ENCODE measurements at places on chromosomes 2 and 18.

GRCh38 chr2:71215447-71215846, 11.5 kb downstream of the PAIP2B start:
- no peak for DNase-seq

- no peak for DNase-seq
These were observed 142.4 kb downstream of the EN1 start for GRCh38 chr2:118705032-118705431.

GRCh38 chr2:58803192-58803591, 562.1 kb upstream of the FANCL start:
- no peak for DNase-seq

DNA sequence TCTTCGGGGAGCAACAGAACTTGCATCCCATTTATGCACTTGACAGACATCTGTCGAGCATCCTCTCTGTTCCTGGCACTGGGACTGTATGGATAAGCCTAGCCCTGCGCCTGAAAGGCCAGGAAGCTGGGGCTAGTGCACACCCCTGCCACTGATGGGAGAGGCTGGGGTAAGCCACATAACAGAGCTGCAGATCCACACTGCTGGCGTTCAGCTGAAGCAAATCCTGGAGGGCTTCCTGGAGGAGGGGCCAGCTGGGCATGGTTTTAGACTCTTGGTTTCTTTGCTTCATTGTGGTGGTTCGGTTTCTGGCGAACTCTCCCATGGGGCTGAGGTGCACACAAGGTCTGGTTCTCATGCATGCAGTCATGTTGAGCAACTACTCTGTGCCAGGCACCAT, 45.5 kb upstream of the FOSL2 start:
- DNase-seq, result peak; percentile 12

DNA sequence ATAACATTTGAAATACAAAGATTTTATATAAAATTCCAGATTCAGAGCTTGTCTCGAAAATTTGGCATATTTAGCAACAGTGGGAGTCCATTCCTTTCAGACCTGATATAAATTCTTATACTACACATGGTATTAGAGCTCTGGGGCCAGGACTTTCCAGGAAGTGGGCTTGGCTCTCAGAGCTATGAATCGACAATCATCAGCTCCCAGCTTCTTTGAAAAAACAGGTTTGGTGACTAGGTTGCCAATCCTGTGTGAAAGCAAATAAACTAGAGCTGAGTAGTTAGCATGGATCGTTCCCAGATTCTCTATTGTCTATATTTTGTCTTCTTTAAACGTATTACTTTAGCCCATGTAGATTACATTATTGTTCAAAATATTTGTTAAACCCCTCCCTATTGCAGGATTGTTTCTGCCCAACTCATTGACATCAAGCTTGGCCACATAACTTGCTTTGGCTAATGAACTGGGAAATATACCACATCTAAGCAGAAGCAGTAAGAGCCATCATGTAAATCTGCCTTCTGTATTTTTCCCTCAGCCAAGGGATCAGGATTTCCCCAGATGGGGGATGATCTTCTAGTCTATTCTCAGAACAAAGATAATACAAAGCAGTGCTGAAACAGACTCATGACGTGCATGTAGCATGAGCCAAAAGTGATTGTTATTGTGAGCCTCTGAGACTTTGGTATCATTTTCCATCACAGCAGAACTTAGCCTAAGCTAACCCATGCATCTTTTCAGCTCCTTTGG, 105.4 kb downstream of the KCNH7 start:
- no peak for DNase-seq

- DNase-seq, result no peak
These were observed 33.6 kb upstream of the ROCK2 start for GRCh38 chr2:11377928-11378545.

GRCh38 chr2:119716284-119716672, 37.3 kb downstream of the TMEM177 start:
- no peak for DNase-seq

DNA sequence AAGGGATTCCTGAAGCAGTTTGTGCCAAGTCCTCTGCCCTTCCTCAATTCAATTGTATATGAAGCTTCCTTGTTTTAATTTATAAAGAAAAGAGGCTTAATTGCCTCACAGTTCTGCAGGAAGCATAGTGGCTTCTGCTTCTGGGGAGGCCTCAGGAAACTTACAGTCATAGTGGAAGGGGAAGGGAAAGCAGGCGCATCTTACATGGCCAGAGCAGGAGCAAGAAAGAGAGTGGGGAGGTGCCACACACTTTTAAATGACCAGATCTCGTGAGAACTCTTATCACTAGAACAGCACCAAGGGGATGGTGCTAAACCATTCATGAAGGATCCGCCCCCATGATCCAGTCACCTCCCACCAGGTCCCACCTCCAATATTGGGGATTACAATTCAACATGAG, 114.2 kb downstream of the SGPP2 start:
- DNase-seq, result no peak

- no peak for DNase-seq
These were observed 31.1 kb downstream of the EFR3B start for GRCh38 chr2:25073025-25073424.

- DNase-seq, result no peak
These were observed 15.4 kb upstream of the STAT1 start for GRCh38 chr2:191029280-191029950.

- DNase-seq, result no peak
These were observed 2.1 kb downstream of the DNAH7 start for GRCh38 chr2:196066291-196067087.

DNA sequence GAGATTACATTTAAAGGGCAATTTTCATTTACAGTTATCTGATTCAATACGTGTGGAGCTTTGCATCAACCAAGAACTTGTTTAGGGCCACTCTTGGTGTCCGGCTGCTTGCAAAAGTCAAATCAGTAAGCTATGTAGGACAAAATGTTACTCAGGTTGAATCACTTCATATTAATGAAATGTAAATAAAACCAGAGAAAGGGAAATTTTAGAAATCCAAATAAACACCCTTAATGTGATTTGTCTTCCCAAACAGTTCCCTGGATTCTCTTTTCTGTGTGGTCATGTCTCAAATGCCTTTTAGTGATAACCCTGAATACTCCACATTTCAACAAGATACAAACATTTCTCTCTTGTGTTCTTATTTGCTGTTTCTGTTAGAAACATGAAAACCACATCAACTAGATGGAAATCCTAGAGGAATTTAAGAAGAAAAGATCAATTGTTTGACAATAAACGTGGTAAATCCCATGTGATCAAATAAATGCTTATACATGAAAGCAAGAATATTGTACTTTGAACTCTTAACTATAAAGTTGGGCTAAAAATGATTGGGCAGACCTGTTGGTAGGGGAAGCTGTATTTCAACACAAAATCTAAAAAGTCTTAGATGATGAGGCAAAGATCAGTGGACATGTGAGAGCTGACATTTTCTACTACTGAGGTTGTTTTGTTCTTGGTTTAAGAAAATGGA, 101.3 kb downstream of the CDC42EP3 start:
- no peak for DNase-seq

DNA sequence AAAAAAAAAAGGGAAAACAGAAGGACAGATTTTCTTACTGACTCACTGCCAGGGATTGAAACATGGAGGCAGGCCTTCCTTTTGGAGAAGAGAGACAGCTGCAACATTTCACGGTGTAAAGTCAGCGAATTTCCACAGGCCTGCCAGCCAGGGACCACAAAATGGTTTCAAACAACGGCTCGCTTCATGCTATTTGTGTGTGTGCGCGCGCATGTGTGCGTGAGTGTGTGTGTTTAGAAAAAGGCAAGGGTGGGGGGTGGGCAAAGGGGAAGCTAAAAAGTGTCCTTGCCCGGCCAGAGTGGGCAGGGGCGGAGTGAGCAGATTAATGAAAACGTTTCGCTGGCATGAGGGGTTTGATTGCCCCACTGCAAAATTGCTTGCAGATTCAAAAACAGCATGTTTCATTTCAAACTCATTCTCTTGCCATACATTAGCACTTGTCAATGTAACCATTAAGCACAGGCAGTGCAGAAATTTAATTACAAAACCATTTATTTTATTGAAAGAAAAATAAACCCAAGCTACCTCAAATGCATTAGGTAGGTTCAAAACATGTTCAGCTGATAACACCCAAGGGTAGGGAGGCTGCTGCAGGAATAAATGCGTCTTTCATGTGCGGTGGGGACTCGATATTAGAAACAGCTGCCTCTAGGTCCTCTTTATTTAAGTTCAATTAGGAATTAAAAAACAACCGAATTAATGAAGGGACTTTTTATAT, 182.1 kb upstream of the SIX2 start:
- DNase-seq, result no peak

DNA sequence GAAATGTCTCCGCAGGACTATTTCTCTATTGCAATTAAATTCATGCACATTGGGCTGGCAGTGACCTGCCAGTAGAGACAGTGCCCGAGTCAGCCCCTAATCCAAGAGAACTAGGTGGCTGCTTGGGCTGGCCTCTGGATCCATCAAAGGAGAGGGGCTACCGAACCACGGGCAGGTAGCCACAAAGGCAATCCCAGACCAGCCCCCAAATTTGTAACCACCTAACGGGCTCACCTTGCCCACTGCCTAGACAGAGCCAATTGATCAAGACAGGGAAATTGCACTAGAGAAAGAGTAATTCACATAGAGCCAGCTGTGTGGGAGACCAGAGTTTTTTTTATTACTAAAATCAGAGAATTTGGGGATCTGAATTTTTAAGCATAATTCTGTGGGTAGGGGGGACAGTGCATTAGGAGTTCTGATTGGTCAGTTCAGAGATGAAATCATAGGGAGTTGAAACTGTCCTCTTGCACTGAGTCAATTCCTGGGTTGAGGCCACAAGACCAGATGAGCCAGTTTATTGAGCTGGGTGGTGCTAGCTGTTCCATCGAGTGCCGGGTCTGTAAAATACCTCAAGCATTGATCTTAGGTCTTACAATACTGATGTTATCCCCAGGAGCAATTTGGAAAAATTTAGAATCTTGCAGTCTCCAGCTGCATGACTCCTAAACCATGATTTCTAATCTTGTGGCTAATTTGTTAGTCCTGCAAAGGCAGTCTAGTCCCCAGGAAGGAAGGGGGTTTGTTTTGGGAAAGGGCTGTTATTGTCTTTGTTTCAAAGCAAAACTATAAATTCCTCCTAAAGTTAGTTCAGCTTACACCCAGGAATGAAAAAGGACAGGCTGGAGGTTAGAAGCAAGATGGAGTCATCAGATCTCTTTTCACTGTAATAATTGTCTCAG, 260.4 kb upstream of the SP5 start:
- no peak for DNase-seq

DNA sequence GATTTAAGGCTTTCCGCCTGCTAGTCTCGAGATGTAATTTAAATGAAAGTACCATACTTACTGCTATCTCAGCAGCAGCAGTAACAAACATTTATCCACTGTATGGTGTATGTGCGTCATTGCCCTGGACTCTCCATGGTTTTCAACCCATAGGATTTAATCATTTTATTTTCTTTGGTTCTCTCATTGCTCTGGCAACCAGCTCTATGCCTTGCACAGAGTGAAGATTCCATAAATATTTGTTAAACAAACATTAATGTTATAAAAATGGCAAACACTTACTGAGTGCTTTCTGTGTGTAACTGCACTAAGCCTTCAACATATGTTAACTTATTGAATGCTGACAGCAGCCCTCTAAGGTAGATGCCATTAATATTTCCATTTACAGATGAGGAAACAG, 1.3 kb upstream of the LMAN1 start:
- DNase-seq, result no peak

DNA sequence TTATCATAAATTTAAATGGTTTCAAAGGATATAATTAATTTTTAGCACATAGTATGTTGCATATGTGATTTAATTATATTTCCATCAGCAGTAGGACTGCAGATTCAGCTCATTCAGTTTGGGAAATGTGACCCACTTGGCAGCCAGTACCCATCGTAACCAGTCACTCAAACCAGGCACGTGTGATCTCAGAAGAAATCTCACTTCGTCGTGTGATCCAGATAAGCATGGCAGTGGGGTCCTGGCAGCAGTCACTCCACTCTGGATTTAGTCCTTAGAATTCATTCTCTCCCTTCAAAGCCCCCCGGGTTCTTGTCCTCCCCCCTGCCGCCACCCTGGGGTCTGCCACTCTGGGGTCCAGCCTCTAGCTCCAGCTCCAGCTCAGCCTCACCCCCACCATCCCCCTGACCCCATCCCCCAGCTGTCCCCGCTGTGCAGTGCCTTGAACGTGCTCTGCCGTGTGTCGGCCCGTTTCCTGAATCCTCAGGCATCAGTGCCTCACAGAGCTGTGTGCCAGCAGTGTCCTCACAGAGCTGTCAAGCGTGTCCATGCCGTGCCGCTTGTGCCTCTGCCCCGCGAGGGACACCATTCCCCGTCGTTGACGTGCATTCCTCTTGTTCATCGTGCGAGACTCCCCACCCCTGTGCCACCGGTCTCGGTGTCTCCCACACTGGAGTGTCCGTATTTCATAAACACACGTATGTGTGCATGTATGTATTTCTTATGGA, 34.8 kb downstream of the TRAPPC12 start:
- no peak for DNase-seq

GRCh38 chr2:95359501-95359930, 43.0 kb upstream of the FAHD2A start:
- no peak for DNase-seq

GRCh38 chr2:235858881-235859280, 309.3 kb downstream of the GBX2 start:
- DNase-seq, result no peak

- DNase-seq, result no peak
These were observed 300.5 kb downstream of the INSIG2 start for GRCh38 chr2:118388771-118389170.

DNA sequence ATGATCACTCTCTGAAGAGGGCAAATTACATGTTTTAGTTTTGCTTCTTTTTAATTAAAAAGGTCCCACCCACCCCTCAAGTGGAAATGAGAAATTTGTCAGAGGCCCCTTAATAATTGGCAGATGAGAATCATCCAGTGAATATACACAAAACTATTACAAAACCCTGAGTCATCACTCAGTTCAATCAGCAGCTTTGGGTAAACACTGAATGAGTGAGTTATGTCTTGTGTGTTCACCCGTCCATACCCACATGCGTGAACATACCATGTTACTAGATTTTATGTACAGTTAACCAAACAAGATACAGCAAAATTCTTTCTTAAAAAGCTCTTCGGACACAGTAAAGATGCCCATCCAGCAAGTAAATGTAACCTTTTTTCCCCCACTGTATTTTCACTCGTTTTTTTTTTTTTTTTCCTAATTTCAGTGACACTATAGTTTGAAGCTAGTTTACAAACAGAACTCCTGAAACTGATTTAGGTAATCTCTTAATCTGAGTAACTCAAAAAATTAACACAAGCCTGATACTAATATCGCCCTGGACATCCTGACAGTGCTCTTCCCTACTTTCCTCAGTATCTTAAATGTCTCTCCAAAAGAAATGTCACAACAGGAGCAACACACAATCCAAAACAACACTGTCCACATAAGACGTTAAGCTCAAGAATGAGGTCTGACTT, 1.4 kb downstream of the PSME4 start:
- DNase-seq, result no peak

- no peak for DNase-seq
These were observed 7.7 kb upstream of the ST8SIA5 start for GRCh38 chr18:46764586-46764985.

Data from left ventricle myocardium superior (tissue), 1 donor.